Glutamatergic neuron (in vitro differentiated cells): ENCODE measurements at places on chromosomes 3 and 15.

DNA sequence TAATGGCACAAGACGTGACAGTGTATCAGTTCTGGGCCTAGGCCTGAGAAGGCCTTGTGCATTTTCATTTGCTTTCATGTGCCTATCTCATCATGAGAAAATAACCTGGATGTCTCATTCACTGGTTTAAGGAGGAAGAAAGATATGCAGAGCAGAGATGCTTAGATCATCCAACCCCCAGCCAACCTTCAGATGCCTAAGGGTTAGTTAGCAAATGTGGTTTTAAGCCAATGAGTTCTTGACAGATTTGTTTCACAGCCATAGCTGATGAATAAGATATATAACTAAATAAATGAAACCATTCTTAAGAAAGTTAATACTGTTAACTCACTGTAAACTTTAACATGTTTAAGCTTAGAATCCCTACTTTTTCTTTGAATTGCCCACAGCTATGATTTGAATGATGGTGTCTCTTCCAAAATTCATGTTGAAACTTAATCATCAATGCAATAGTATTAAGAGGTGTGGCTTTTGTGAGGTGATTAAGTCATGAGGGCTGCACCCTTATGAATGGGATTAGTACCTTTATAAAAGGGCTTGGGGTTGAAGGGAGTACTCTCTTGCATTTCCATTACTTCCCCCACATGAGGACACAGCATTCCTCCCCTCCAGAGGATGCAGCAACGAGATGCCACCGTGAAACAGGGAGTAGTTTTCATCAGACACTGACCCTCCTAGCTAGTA, 324.6 kb upstream of the TBC1D5 start:
- no peak for DNase-seq

- no peak for DNase-seq
These were observed 156.9 kb upstream of the RASGRP1 start for GRCh38 chr15:38721568-38721945.

DNA sequence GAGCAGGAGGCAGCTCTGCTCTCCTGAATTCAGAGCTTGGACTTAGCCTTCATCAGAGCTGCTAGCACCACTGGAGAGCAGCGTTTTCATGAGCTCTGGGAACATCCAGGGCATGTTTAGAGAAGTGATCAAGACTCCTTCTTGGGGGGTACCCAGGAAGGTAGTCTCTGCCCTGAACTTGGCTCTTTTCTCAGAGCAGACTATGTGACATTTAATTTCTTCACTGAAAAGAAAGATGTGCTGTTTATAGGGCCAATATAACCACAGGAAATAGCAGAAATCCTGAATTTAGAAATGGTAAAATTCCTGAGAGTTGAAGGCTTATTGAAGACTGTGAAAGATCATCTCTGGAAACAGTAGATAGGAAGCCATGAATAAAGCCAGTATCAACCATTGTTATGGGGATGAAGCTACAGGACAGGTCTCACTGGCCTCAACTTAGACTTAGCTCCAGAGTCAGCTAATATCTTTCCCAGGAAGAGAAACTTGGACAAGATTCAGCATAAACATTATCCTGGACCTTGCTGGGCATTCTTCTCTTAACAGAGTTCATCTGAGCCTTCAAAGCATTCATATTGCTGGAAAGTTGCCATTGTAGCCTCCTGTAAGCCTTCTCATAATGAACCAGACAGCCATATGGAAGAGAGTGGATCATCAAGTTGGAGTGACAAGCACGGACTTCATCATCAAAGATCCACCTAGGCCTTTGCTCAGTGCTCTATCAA, 386.6 kb upstream of the THBS1 start:
- DNase-seq = no peak

GRCh38 chr15:63836579-63836978, 2.8 kb upstream of the HERC1 start:
- no peak for DNase-seq

DNA sequence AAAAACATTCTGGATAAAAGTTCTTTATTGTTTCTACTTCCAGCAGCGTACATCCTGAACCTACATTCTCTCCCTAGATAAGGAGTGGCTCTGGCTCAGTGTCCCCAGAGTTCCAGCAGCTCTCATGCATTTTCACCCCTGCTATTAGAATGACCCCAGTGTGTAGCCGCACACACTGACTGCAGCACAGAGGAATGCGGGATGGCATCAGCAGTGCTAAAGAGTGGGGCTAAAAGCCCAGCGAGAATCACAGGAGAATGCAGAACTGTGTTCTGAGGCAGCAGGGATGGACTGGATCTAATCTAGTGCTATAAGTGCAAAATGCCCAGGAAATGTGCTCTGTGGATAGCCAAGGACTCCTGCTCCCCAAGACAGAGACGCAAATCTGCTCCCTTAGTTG, 66.4 kb upstream of the TJP1 start:
- DNase-seq = peak; percentile 18

- DNase-seq = peak; percentile 51
These were observed 435 bp downstream of the RAB27A start for GRCh38 chr15:55289011-55289745.

- DNase-seq = no peak
These were observed 277.3 kb upstream of the TLE3 start for GRCh38 chr15:70375006-70375431.

DNA sequence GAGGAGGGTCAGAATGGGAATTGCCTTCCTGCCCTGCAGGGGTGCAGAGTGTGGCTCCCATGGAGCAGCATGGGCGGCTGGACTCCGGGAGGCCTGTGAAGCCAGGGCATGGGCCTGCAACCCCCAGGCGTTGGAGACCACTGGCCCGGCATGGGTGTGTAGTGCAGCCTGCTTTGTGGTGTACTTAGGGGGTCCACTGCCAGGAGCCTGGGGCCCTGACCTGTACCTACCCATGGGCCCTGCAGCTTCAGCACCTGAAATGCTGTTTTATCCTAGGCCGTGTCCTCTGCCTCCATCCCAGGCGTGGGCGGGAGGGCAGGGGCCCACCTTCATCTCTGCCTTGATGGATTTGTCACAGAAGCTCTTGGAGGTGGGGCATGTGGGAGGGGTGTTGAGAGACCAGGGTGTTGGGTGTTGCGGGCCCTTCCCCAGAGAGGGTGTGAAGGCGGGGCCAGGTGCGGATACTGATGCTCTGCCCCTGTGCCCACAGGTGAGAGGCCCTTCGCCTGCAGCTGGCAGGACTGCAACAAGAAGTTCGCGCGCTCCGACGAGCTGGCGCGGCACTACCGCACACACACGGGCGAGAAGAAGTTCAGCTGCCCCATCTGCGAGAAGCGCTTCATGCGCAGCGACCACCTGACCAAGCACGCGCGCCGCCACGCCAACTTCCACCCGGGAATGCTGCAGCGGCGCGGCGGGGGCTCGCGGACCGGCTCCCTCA, 45.0 kb downstream of the KLF13 start:
- no peak for DNase-seq

DNA sequence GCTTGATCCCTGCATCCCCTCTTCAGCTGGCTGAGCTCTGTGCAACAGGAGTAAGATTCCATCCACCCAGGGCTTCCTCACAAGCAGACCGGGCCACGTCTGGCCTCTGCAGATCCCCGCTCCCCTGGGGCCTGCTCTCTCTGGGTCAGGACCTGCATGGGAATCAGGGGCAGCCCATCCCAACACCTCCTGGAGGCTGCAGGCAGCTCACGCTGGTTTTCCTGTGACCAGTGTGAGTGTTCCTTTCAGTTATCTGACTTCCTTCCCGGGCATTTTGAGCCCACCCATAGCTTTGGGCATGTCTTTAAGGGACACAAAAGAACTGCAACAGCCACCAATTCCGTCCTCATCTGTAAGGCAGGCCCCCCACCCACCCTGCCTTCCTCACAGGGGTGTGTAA, 16.3 kb downstream of the NUP210 start:
- DNase-seq = peak; percentile 48

DNA sequence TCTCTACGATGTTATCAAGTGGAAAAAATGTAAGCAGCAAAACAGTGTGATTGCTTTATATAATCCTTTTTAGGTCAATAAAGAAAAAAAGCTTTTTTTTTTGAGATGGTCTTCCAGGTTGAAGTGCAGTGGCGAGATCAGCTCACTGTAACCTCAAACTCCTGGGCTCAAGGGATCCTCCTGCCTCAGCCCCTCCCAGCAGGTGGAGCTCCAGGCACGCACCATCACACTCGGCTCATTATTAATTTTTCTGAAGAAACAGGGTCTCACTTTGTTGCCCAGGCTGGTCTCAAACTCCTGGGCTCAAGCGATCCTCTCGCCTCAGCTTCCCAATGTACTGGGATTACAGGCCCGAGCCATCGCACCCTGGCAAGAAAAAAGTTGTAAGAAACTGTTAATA, 17.3 kb downstream of the RNF168 start:
- DNase-seq = peak; percentile 23

GRCh38 chr3:9935966-9936510, 2.4 kb downstream of the CRELD1 start:
- DNase-seq = no peak

DNA sequence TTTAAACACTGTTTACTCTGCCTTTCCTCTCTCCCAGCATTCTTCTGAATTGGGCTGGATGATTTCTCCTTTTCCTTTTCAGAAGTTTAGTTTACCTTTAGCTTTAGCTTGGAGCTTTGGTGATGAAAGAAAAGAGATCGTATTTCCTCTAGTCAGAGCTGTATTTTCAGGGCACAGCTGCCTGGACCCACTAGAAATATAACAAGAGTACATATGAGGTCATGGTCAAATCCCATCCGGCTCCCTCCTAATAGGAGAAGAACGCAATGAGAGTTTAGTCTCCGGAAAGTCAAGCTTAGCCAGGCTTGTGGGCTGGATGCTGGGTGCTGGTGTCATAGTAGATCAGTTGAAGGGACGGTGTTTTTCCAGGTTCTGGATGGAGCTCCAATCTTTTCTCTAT, 177.1 kb upstream of the PFN2 start:
- no peak for DNase-seq

DNA sequence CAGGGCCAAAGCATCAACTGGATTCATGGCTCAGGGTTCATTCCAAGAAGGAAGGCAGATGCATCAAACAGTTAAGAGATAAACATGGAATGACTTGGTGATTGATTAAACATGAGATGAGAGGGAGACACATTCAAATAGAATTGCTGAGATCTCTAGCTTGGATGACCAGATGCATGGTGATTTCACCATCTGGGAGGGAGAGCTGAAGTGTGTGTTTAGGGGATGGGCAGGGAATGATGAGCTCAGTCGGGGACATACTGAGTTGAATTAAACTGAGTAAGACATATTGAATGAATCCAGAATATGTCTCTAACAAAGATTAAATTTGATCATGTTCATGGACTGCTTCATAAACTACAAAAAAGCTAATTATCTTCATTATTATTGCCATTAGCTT, 35.5 kb downstream of the CADPS start:
- no peak for DNase-seq

DNA sequence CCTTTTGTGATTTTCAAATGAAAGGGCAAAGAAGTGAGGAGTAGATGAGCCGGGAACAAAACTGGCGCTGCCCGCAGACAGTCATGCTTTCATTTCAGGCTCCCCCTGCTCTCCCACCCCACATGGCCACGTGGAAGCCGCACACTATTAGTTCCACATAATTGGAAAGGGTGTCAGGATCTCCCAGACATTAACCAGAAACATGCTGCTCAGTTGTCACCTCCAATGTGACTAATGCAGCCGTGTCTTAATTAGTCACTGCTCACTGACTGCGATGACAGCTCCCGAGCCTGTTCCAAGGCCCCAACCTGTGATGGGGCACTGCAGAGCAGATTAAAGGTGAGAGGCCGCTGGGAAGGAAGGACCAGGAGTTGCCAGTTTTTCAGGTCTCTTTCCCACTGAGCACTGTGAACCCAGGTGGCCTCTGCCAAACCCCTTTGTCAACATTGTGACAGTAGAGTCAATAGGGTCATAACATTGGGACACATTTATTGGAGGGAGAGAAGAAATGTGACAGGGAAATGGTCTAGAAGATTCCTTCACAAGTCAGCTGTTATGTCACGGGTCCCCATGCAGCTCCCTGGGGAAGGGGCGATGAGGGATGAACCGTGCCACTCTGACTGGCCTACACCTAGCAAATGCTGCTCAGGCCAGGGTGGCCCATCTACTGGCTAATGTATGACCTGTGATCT, 38.6 kb upstream of the SFMBT1 start:
- no peak for DNase-seq

- no peak for DNase-seq
These were observed 8.7 kb downstream of the MEF2A start for GRCh38 chr15:99574502-99574901.

- no peak for DNase-seq
These were observed 967.8 kb upstream of the CFAP20DC start for GRCh38 chr3:60017631-60018030.

DNA sequence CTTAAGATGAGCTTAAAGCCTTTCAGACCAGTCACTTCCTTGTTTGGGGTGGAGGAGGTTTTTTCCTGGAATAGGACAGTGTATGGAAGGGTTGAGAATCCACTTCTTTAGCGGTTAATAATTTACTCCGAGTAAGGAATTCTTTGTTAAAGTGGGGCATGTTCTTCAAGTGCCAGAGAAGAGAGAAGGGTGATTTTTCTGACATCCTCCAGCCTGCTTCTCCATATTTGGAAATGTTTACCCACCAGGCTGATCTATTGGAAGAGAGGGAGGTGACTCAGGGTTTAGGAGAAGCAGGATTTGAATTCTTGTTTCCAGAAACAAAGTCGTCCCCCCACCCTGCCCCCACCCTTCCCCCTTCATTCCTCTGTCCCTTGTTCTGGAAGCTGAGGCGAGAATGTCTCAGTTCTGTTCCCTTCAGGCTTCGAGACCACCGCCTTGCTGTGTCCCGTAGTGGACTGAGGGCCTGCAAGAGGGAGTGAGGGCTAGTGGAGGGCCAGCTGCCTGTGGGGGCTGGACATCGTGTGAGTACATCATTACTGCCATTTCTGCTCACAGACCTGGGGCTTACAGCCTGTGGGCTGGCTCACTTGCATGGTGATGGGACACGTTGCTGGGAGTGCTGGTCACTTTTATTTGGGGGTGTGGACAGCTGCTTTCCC, 58.5 kb downstream of the LPP start:
- no peak for DNase-seq

GRCh38 chr3:35966629-35967464, 327.5 kb downstream of the ARPP21 start:
- DNase-seq = no peak

DNA sequence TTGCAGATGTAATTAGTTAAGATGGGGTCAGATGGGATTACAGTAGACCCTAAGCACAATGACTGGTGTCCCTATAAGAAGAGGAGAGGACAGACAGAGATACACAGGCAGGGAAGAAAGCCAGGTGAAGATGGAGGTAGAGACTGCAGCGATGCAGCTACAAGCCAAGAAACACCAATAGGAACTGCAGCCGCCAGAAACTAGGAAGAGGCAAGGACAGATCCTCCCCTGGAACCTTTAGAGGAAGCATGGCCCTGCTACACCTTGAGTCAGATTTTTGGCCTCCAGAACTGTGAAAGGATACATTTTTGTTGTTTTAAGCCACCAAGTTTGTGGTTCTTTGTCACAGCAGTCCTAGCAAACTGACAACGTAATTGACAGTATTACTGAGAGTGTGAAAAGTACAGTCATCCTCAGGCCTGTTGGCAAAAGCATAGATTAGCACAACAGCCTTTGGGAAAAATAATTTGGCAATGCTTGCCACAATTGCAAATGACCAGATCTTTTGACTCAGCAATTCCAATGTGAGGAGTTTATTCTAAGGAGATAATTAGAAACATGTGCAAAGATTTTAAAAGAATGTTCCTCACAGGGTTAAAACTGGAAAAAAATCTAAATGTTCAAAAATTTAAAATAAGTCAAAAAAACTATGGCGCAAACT, 82.6 kb upstream of the TJP1 start:
- no peak for DNase-seq

- DNase-seq = no peak
These were observed 48.2 kb upstream of the IGF1R start for GRCh38 chr15:98599909-98600691.
